Activated naive CD4-positive, alpha-beta T cell treated with anti-CD3 and anti-CD28 coated beads, Interleukin-2, amount 50 U/mL, for 72 hours (primary cell): ENCODE measurements at places on chromosomes 2 and 18. TPM values are rescaled to one million over a fixed set of nuclear protein-coding genes. Genes with fewer than 3 reads are reported as not detected.

DNA sequence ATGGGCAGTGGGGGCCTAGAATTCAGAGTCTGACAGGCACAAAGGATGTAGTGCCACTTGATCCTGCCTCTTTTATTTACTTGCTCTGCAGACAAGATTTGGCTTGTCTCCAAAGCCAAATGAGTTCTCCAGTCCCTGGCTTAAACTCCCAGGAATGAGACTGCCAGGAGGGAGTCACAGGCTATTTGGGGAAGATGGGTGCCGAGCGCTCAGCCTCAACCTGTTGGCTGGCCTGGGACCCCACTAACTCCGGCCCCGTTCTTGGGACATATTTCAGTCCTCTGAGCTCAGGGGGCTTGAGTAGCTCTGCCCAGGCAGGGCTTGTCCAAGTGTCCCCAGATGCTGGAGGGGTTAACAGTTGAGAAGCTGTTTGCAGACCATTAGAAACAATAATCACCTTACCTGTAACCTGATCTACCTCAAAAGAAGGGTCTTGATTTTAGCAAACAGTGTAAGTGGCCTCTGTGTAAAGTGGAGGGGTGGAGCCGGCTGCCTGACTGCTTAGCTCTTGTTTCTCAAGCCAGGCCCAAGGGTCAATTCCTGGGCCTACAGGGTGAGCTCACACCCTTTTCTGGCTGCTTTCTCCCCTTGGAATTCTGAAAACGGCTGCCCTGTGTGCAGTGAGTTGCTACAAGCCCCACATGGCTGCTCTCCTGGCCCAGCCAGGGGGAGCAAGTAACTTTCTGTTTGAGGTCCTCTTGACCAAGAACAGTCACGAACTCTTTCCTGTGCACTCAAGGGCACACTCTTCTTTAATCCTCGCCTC, 27.1 kb upstream of the FZD5 start:
- no peak for DNase-seq

DNA sequence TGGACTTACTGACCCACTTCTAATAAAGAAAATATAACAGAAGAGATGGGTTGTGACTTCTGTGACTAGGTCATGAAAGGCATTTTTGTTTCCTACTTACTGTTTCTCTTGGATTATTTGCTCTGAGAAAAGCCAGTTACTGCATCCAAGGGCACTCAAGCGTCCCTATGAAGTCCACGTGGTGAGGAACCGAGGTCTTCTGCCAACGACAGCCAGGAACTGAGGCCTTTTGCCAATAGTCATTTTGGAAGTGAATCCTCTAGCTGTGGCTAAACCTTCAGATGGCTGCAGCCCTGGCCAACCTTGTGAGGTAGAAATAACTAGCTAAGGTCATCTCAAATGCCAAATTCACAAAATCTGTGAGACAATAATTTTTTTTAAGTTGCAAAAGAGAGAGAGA, 449.8 kb upstream of the RGPD4 start:
- no peak for DNase-seq

DNA sequence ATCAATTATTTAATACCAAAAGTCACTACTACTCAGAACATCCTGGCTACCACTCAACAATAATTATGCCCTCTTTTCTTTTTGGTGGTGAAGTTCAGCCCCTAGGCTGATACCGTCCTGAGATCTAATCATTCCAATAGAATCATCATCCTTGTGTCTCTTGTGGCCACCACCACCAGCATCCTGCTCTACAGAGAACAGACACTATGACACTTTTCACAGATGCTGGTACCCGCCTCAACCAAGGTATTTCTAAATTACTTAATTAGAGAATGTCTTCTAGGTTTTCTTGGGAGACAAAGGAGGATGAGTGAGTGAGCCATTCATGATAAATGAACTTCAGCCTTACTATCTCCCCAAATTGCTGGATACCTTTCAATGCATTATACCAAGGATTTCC, 60.0 kb downstream of the TDRD15 start:
- DNase-seq, result no peak

DNA sequence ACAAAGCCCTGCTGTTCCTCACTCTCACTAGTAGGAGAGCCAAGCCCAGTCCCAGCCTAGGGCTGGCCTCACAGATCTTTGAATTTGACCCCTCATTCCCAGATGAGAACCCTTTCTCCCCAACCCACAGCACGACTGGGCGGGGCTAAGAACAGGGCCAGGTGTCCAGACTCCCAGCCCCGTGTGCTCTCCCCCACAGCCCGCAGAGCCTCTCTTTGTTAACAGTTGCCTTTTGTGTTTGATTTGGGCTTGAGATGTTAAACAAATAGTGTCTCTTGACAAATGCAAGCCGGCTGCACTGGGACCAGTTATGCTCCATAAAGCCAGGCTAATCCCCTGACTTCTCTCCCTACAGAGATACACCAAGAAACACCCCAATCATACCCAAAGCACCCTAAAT, 4.7 kb upstream of the KCNK3 start:
- DNase-seq, result no peak

GRCh38 chr2:50922506-50922905, 109.4 kb downstream of the NRXN1 start:
- no peak for DNase-seq

DNA sequence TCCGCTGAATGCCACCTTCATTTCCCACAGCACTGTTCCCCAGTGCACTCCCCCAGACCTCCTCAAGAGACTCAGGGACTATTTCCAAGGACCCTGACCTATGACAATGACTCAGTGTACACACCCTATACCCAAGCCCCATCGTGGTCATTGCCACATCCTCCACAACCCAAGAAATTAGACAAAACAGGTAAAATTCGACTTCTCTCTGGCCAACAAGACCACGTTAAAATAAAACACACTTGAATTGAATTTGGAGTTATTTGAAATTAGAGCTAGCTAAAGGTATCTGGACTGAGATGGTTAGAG, 126.4 kb upstream of the NCK2 start:
- no peak for DNase-seq

DNA sequence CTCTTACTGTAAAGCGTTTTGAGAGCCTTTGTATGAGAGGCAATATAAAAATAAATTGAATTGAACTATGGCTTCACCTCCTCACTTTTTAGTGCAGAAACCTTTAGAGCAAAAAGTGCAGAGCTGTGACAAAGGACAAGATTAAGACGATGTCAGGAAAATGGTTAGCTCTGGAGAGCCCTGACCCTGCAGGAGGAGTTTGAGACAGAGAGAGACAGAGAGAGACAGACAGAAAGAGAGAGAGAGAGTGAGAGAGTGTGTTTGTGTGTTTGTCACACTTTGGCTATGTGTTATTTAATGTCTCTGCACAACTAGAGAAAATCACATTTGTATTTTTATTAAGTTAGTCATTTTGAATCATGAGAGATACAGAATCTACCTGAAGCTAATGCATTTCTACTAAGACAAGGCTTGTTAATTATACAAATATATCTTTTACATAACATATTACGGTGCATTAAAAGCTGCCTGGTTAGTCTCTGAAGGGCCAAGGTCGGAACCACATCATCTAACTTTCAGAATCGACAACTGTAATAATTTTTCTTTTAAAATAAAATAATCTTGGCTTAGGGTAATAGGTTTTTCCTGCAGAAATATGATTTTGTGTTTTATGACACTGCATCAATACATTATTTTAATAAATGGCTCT, 423.5 kb upstream of the ZEB2 start:
- no peak for DNase-seq

- no peak for DNase-seq
Observed at GRCh38 chr2:67927501-67927900, 135.3 kb downstream of the C1D start.

DNA sequence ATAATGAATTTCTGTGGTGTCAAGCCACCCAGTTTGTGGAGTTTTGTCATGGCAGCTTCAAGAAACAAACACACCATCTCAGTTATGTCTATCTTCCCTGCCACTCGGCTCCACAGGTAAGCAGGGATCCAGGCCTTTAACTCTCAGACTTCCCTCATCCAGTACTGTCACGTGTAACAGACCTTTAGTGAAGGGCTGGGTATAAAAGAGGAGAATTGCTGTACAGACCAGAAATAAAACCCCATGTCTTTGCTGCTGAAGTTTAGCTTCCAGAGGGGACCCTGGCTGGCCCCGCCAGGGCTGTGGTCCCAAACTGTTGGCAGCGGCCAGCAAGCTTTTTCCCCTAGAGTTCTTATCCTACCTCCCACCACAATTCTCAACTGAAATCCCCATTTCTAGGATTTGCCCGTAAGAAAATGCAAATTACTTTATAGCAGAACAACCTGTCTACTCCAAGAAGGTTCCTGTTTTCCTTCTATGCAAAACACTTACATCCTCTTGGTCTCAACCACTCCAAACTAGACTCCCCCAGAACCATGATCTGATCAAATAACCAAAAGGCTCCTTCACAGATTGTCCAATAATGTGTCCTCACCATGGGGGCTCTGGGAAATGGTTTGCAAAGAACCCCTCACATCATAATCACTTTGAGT, 438.0 kb upstream of the ID2 start:
- no peak for DNase-seq

GRCh38 chr18:49081511-49082155, 130.9 kb upstream of the SMAD7 start:
- no peak for DNase-seq

GRCh38 chr18:78496079-78496478, 483.5 kb upstream of the SALL3 start:
- no peak for DNase-seq

DNA sequence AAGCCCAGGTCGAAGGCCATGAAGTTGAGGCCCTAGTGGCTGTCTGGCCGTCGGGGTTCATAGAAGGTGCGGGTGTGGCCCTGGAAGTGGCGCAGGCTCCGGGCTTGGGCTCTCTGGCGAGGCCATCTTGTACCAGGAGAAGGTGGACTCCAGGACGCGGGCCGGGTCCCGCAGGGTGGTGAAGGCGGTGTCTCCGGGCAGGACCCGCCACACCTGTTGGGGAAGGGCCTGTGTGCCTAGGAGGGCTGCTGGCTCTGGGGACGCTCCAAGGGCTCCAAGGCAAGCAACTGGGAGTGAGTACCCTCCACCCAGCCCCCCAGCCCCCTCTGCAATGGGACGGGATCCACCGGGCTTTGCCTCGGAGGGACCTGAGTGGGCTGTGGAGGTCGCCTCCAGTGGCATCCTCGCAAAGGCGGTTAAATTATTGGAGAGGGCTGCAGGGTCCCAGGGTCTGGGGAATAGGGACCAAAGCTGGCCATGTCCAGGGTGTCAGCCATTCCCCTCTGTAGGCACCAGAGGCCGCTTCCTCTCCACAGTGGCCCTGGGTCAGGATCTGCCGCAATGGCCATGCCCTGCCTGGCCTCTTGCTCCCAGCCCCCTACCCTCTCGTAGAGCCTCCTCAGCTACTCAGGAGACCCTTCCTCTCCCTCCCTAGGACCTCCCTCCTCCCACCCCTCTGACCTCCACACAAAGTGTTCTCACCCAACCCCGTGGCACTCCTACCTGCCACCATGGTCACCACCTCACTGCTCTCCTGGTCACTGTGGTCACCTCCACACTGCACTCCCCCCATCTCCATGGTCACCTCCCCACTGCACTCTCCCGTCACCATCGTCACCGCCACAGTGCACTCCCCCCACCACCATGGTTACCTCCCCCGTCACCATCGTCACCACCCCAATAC, 10.3 kb downstream of the AQP12A start:
- DNase-seq, result no peak

DNA sequence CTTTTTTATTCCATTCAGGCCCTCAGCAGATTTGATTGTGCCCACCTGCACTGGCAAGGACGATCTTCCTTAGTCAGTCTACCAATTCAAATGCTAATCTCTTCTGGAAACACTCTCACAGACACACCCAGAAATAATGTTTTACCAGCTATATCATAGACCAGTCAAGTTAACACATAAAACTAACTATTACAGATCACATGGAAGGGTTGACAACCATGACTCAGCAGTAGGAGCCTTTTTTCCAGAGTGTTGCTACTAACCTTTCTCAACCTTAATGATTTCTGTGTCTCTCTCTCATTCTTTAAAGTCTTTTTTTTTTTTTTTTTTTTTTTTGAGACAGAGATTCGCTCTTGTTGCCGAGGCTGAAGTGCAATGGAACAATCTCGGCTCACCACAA, 143.5 kb upstream of the MSH6 start:
- no peak for DNase-seq

- DNase-seq, result no peak
Observed at GRCh38 chr18:75742516-75742915, 315.0 kb upstream of the SMIM21 start.

GRCh38 chr18:68152770-68153169, 562.1 kb downstream of the TMX3 start:
- DNase-seq, result no peak

GRCh38 chr2:78749638-78750037, 275.9 kb upstream of the REG3G start:
- no peak for DNase-seq

- peak; percentile 73 for DNase-seq
Observed at GRCh38 chr2:111168528-111169239, 48.0 kb downstream of the BCL2L11 start.

- no peak for DNase-seq
Observed at GRCh38 chr2:118913131-118913802, 28.7 kb upstream of the MARCO start.

- no peak for DNase-seq
Observed at GRCh38 chr2:170578606-170579005, 136.5 kb upstream of the SP5 start.

DNA sequence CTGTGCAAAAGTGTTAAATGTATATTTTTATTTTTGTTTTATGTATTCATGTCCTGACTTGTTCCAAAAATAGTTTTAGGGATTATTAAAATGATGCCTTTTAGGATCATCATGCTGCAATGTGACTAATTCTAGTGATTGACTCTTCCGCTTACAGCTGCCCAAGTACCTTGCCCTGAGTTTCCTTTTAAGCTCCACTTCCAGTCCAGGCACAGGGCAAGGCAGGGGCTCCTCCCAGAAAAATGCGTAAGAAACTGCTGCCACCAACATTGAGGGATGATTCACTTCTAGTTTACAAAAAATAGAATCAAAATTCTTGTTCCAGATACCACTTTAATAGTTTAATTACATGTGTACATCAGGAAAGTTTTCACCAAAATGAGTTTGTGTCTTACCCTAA, 116.4 kb downstream of the IRS1 start:
- no peak for DNase-seq

DNA sequence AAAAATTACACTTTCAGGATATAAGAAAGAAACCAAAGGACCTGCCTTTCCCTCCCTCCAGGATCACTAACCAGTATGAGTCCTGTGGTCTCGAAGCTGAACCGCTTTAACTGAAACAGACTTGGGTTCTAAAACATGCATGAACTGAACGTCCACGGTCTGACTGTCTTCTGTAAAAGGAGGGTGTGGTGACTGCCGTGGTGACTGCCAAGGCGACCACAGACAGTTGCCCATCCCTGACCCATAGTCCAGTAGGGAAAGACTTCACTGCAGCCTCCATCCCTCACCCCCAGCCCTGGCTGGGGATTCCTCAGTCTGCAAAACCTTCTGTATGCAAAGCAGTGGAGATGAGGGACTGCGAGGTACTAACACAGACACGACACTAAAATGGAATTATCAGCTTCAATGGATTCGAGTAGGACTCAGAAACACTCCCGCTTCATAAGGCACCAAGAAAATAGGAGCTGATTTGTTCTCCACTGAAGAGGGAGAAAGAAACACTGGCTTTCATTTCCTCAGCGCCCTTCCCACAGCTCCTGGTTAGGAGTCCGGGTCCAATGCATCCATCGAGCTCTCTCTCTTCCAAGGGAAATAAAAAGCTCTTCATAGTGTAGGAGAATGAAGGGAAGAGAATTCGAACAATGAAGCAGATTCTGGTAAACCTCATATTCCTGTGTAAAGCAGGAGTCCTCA, 197.2 kb downstream of the HDAC4 start:
- DNase-seq, result no peak

The IL18R1 gene
- 28.3 TPM for total RNA-seq

The NOL4 gene
- not detected for total RNA-seq

The CPLX4 gene
- total RNA-seq, result not detected

The TDRD15 gene
- not detected for total RNA-seq

The DUSP19 gene
- total RNA-seq, result 3.8 TPM

The OXER1 gene
- 0.54 TPM for total RNA-seq

The ARHGEF33 gene
- 0.14 TPM for total RNA-seq
